ENCODE measurements at places on chromosomes 4 and X.

- DNase-seq = no peak
Measured at GRCh38 chr4:127709456-127709855, 20.7 kb upstream of the SLC25A31 start.

DNA sequence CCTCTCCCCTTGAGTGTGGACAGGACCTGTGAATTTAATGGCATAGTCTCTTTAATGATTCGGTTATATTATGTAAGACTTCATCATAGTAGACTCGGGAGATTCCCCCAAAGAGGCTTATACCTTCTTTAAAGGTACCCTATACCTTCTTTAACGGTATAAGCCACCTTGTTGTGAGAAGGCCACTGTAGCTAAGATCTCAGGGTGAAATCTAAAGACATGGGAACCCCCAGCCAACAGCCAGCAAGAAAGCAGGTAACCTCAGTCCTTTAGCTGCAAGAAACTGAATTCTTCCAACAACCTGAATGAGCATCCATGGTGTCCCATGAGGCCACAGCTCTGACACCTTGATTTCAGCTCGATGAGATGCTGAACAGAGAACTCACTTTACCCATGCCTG is 931 bp downstream of the DDX60 start:
- no peak for DNase-seq

- no peak for DNase-seq
Measured at GRCh38 chrX:97234471-97235081, 350.9 kb downstream of the RPA4 start.

DNA sequence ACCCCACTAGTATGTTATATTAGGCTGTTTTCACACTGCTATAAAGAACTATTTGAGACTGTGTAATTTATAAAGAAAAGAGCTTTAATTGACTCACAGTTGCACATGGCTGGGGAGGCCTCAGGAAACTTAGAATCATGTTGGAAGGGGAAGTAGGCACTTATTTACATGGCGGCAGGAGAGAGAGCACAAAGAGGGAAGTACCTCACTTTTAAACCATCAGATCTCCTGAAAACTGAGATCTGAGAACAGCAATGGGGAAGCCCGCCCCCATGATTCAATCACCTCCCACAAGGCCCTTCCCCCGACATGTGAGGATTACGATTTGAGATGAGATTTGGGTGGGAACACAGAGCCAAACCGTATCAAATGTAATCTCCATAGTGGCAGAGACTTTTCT is 45.4 kb upstream of the XK start:
- no peak for DNase-seq

GRCh38 chrX:13125188-13125587 is 80.8 kb upstream of the FAM9C start:
- no peak for DNase-seq

- no peak for DNase-seq
Measured at GRCh38 chrX:150018931-150019361, 80.7 kb upstream of the EOLA2 start.

GRCh38 chrX:124342174-124342867 is 4.0 kb upstream of the SH2D1A start:
- DNase-seq = no peak

- no peak for DNase-seq
Measured at GRCh38 chr4:183675625-183676024, 16.5 kb downstream of the TRAPPC11 start.

GRCh38 chr4:40361338-40361737 is 26.2 kb downstream of the CHRNA9 start:
- DNase-seq = no peak

DNA sequence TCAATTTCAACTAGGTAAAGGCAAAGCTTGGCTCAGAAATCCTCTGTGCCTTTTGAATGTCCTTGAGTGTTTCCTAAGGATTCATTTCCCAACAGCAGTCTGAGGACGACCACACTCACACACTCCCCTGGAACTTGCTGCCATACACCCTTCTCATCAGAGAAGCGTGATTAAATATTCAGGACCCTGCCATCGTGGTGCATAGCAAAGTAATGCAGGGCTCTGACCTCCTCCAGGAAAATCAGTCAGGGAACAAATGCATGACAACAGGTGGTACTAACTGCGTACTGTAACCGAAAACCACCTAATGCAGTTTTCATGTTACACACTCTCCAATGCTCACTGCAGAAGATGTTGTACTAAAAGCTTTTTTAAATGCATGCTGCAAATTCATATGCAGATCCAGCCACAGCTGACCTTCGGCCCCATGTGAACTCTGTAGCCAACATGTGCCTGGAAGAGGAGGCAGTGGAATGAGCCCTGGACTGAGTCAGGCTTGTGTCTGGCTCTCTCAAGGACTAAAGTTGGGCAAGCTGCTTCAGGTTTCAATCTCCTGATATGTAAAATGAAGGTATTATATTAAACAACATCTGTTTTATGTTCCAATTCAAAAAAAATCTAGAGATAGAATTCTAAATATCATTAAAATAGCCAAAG is 238.3 kb downstream of the KCNIP4 start:
- DNase-seq = no peak

GRCh38 chr4:102157984-102158383 is 187.3 kb downstream of the SLC39A8 start:
- no peak for DNase-seq

- no peak for DNase-seq
Measured at GRCh38 chr4:152189451-152190179, 346.3 kb downstream of the FBXW7 start.

GRCh38 chrX:11290416-11291102 is 2.7 kb upstream of the AMELX start:
- no peak for DNase-seq

- DNase-seq = no peak
Measured at GRCh38 chrX:47247206-47247998, 14.6 kb downstream of the USP11 start.

DNA sequence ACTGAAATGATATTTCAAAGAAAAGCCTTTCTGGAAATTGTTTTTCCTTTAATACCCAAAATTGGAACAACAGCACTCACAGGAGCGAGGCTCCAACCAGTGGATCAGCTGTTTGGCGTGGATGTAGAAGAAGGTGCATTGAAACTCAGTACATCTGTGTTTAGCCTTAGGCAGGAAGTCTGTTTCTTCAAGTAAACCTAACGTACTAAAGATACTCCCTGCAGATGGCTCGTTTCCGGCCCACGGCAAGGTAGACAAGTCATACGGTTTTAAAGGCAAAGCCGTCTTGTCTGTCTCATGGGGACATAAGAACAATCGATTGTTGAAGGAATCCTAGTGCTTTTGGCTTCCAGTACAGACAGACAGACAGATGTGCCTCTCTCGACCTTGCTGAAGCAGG is 50.0 kb upstream of the CLCN4 start:
- DNase-seq = no peak

- DNase-seq = no peak
Measured at GRCh38 chr4:177267911-177268310, 41.8 kb upstream of the NEIL3 start.

DNA sequence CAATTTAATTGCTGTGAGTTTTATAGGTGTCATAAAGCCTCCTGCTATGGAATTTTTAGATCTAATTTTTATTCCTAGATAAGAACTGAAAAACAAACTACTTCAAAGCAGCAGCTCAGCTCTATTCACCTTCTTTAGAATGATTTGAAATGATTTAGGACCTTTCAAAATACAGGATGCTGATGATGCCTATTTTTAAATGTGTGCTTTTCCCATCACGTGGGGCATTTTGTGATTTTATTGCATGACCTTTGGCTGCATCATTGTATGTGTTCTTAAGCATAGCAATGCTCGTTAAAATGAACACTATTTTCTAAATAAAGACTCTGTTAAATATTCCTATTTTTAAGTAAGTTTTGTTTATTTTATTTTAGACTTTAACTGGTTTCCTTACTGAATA is 537.3 kb downstream of the STPG2 start:
- no peak for DNase-seq

DNA sequence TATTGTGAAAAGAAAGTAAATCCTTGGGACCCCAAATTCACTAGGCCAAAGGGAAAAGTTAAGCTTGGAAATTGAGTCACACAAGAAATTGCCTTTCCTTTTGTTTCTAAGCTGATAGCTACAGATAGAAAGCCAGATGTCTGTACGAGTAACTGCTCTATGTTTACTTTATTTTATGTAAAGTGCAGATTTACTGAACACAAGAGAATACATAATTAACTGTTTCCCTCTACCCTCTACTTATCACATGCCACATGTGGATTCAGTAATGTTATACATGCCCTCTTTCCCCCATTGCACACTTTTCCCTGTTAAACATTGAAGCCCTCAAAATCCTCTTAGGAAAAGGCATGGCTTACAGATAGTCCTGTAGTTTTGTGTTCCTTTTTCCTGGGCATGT is 16.5 kb upstream of the TDO2 start:
- no peak for DNase-seq

GRCh38 chr4:165915215-165915614 is 42.2 kb downstream of the TLL1 start:
- DNase-seq = no peak

GRCh38 chr4:48668254-48669017 is 111.6 kb downstream of the FRYL start:
- DNase-seq = no peak

GRCh38 chrX:10798041-10798440 is 177.7 kb upstream of the MID1 start:
- DNase-seq = no peak

DNA sequence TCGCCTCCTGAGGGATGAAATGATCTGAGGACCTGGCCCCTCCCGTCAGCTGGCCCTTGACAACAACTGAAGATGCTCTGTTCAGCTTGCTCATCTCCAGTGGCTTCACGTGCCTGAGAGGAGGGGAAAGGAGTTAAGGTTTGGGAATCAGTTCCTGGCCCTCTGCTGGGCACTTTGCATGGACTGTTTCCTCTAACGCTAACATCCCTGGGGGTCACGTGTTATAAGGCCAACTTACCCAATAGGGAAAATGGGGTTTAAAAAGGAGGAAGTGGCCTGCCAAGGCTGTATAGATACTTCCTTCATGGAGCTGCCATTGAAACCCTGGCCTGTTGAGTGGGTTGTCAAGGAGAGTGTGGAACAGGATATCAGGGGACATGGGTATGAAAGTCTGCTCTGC is 65.6 kb downstream of the OR13H1 start:
- DNase-seq = no peak

GRCh38 chr4:82802911-82803310 is 4.3 kb upstream of the SCD5 start:
- DNase-seq = no peak

DNA sequence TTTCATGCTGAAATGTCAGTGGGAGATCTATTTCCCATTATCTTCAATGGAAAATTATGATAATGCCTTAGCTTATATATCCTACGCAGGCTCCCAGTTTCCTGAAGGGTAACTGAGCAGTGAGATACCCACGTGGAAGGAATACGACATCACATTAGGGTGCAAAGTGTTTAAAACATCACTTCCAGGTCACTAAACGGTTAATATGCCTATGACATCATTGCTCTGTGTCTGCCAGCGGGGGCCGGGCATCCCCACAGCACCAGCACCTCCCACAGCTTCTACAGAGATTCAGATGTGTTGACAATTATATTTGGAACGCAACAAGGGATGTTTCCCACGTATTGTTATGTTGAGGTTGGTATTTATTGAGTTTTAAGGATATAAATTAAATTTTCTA is 27.1 kb downstream of the TMEM271 start:
- DNase-seq = no peak

DNA sequence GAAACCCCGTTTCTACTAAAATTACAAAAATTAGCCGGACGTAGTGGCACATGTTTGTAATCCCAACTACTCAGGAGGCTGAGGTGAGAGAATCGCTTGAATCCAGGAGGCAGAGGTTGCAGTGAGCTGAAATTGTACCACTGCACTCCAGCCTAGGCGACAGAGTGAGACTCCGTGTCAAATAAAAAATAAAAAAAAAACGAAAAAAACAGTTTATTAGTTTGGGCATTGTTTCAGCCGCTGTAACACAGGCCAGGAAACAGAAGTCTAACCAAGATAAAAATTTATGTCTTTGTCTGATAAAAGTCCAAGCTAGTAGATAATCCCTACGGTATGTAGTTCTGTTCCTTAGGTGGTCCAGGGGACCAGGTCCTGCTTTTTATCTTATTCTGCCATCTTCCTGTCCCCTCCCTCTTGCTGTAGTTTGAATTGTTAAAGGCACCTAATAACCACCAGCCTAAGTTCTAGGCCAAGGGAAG is 21.4 kb downstream of the USO1 start:
- DNase-seq = no peak

- DNase-seq = no peak
Measured at GRCh38 chr4:1554246-1554875, 129.8 kb downstream of the FAM53A start.

DNA sequence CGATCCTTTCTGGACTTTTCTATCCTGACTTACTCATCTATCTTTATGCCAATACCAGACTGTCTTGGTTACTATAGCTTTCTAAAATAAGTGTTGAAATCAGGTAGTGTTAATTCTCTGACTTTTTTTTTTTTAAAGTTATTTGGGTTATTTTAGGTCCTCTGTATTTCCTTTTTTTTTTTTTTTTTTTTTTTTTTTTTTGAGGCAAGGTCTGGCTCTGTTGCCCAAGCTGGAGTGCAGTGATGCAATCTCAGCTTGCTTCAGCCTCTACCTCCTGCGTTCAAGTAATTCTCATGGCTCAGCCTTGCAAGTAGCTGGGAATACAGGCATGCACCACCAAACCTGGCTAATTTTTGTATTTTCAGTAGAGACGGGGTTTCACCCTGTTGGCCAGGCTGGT is 2.8 kb upstream of the NELFA start:
- DNase-seq = no peak

GRCh38 chr4:41418444-41418843 is 119.5 kb upstream of the LIMCH1 start:
- DNase-seq = no peak

GRCh38 chrX:12844319-12844718 is 22.6 kb upstream of the TLR7 start:
- DNase-seq = no peak

DNA sequence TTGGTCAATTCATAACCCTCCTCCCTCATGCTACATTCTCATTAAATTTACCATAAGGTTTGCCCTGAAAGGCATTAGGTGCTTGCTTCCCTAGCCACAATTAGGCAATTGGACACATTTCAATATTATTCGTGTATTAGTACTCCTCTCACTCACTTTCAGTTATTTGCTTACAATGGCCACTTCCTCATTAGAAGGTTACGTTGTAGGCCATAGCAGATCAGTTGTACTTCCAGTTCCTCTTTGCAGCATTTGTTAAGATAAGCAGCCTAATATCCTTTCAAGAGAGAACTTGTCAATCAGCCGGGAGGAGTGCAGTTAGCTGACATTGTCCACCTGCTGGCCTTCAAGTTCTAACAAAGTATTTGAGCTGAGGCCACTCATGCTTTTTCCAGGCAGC is 1017.2 kb downstream of the PCDH7 start:
- no peak for DNase-seq
